ENCODE measurements at places on chromosomes 7 and 10.

DNA sequence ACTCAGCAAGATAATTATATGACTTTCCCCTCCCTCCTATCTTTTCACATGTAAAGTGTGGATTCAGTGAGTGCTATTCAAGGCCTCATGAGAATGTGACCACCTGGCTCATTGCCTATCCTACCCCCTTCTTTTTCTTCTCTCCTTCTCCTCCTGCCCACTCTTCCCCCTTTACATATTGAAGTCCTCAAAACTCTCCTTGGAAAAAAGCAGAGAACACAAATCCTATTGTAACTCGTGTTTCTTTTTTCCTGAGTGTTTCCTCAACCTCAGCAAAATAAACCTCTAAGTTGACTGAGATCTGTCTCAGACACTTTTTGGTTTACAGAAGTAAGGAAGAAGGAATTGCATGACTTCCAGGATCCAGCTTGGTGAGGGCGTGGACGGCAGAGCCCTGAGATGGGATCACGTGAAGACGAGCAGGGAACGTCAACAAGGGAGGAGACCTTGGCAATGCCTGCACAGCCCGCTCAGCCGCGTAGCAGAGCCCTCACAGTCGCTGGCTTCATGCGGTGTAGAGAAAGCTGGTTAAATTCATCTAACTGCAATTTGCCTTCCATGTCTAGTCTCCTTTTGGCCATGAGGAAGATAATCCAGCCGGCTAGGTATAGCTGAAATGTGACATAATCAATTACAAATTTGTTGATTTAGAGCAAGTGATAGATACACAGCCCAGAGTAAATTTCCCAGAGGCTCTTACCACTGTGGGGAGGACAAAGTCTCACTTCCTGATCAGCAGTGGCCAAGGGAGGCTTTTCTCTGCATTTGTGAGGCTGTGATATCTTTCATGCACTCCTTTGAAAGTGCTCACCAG lies 75.7 kb downstream of the LYZL2 start:
- no peak for DNase-seq

GRCh38 chr10:124595143-124595883 lies 133.7 kb downstream of the LHPP start:
- no peak for DNase-seq

GRCh38 chr7:114088470-114088940 lies 169.7 kb upstream of the PPP1R3A start:
- DNase-seq: no peak

- DNase-seq: no peak
Observed at GRCh38 chr7:1226186-1226901, 6.3 kb upstream of the UNCX start.

GRCh38 chr7:40680657-40681056 lies 545.9 kb downstream of the SUGCT start:
- DNase-seq: no peak

DNA sequence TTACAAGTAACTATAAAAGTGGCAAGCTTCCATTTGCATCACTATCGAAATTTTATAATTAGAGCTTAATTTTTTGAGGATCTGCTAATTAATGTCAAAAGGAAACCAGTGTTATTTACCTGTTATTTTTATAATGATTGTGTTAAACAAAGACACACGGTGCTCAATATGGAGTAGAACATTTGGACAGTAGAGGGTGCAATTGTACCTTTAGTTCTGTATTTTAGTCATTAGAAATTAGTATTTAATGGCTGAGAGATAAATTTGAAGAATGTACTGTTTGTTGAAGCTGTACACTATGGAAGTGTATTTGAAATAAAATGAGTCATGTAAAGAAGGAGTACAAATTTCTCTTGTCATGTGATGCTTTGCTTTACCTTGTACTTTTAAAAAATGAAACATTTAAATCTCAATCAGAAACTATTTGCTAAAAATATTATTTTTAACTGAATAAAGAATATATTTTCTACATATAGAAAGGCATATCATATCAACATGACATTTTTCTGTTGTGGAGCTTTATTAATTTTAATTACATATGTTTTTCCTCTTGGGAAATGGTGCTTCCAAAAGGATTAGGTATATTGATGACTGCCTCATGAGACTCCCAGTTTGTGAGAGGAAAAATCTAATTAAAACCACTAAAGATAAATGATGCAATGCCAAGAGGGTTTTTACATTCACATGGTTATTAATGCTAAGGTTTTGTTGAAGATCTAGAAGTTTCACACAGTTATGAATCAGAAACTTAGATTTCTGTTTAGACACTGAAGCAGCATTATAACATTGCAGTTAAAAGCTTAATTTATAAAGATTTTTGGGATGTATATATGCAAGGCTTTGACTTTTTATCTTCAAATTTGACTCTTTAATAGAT lies 10.4 kb upstream of the PRKG1 start:
- no peak for DNase-seq

- no peak for DNase-seq
Observed at GRCh38 chr10:1472178-1472958, 265.0 kb downstream of the ADARB2 start.

GRCh38 chr10:86335257-86335656 lies 31.3 kb downstream of the GRID1 start:
- DNase-seq: no peak

DNA sequence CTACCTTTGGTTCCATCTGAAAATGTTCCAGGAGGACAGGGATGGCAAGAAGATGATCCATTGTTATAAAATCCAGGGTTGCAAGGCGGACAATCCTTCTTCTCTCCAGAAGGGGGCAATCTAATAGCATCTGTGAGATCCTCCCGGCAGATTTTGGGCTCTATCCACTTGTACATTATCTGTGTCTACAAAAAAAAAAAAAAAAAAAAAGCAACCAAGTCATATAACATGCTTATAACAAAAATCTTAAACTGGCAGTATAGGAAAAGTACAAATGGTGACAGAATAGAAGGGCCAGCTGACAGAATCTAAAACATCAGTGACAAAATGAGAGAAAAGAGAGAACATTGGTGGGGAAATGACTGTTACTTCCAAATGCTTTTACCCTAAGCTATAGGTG lies 132.7 kb downstream of the ELAPOR2 start:
- DNase-seq: no peak

- no peak for DNase-seq
Observed at GRCh38 chr7:41881331-41882130, 178.6 kb upstream of the INHBA start.
